Dermis blood vessel endothelial cell (primary cell): ENCODE measurements at places on chromosomes 2 and 18.
A peak's percentile ranks its signal among the peaks of the same experiment; 100 is the strongest.

DNA sequence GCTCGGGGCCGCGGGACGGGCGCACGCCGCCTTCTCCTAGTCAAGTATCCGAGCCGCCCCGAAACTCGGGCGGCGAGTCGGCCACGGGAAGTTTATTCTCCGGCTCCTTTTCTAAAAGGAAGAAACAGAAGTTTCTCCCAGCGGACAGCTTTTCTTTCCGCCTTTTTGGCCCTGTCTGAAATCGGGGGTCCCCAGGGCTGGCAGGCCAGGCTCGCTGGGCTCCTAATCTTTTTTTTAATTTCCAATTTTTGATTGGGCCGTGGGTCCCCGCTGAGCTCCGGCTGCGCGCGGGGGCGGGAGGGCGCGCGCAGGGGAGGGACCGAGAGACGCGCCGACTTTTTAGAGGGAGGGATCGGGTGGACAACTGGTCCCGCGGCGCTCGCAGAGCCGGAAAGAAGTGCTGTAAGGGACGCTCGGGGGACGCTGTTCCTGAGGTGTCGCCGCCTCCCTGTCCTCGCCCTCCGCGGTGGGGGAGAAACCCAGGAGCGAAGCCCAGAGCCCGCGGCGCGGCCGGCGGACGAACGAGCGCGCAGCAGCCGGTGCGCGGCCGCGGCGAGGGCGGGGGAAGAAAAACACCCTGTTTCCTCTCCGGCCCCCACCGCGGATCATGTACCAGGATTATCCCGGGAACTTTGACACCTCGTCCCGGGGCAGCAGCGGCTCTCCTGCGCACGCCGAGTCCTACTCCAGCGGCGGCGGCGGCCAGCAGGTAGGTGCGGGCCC lies 617 bp downstream of the FOSL2 start:
- peak; percentile 70 for DNase-seq

GRCh38 chr2:222592176-222592575 lies 63.7 kb downstream of the FARSB start:
- DNase-seq: no peak

DNA sequence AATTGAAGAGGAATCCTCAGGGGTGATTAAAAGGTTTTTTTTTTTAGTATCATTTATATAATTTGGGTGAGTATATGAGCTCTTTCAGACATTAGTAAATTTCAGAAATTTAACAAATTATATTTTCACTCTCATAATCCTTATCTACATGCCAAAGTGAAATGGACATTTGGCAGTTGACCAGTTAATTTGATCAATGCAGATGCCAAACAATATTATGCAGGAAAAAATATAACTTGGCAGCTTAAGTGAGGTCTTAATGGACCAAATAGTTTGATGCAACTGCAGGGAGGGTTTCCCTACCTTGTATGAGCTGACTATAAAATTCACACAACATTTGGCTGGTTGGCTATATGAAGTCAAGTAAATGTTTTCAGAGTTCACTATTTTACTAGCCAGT lies 185.2 kb downstream of the CCDC102B start:
- DNase-seq: no peak

GRCh38 chr2:1502891-1503304 lies 89.6 kb downstream of the TPO start:
- DNase-seq: no peak

- DNase-seq: no peak
These were observed 63.5 kb downstream of the CAVIN2 start for GRCh38 chr2:191783416-191783815.

DNA sequence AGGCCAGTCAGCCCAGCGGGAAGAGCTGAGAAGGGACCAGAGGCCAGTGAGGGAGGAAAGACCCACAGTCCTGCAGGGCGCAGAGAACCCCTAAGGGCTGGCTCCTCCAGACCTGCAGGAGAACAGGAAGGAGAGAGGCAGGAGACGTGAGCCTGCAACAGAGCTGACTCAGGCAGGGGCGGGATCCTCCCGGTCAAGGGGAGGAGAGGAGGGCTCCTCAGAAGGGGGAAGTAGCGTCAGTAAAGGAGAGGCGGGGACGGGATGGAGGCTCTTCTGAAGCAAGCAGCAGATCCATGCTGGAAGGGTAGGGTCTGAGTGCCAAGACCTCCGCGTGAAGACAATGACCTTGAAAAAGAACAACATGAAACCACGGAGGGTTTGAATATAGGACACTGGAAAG lies 50.8 kb downstream of the TRABD2A start:
- DNase-seq: peak; percentile 4

DNA sequence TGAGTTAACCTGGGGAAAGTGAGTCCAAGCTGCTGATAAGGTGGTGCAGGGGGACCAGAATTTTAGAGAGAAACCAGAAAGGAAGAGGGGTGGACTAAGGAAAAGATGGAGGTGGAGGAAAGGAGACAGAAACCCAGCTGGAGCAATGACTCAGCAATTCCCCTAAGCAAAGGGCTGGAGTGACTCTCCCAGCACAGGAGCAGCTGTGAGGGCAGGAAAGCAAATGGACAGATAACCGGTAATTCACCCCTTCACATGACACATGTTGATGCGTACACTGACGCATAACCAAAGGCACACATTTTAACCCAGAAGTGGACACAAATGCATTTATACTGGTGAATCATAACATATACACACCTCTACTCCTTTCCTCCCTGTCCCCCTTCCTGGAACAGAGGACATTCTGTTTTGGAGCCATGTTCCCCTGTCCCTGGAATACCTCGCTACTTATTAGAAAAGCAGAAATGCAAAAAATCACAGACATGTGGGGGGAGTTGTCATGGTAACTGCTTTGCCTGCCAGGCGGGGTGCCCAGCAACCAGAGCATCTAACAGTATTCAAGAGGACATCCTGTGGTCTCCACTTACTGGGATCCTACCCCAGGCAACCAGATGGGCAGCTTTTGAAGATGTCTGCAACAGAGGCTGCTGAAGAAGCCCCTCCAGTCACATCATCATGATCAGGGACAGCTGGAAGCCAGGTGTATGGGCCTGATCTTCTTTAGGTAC lies 4.7 kb downstream of the CDK5R2 start:
- DNase-seq: no peak

DNA sequence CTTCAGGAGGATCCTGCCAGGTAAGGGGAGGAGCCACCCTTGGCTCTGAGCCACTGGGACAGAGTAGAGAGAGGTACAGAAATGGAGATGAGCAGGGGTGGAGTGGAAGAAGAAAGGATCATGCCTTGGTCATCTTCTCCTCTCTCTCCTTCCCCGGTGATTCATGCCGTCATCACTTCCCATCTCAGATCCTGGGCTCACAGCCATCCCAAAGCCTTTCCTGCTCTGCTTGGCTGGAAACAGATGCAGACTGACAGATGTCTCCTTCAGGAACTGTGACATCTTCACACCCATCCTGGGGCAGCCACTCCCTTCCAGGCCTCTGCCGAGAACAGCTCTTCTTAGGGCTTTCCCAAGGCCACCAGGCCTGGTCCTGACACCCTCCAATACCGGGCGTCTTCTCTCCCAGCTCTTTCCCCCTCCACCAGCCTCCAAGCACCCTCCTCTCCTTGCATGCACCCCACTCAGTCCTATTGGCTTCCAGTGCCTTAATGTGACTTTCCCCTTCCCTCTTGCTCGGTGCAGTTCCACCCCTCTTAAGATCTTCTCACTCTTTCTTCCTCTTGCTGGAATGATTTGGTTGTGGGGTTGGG lies 58.3 kb upstream of the TNP1 start:
- peak; percentile 28 for DNase-seq

- DNase-seq: no peak
These were observed 31.7 kb upstream of the SIX3 start for GRCh38 chr2:44909831-44910230.

- DNase-seq: no peak
These were observed 40.0 kb downstream of the NPPC start for GRCh38 chr2:231886071-231886681.

- no peak for DNase-seq
These were observed 29.0 kb downstream of the PRKCE start for GRCh38 chr2:45680351-45680967.

GRCh38 chr18:44759925-44760342 lies 79.2 kb downstream of the SETBP1 start:
- DNase-seq: no peak

DNA sequence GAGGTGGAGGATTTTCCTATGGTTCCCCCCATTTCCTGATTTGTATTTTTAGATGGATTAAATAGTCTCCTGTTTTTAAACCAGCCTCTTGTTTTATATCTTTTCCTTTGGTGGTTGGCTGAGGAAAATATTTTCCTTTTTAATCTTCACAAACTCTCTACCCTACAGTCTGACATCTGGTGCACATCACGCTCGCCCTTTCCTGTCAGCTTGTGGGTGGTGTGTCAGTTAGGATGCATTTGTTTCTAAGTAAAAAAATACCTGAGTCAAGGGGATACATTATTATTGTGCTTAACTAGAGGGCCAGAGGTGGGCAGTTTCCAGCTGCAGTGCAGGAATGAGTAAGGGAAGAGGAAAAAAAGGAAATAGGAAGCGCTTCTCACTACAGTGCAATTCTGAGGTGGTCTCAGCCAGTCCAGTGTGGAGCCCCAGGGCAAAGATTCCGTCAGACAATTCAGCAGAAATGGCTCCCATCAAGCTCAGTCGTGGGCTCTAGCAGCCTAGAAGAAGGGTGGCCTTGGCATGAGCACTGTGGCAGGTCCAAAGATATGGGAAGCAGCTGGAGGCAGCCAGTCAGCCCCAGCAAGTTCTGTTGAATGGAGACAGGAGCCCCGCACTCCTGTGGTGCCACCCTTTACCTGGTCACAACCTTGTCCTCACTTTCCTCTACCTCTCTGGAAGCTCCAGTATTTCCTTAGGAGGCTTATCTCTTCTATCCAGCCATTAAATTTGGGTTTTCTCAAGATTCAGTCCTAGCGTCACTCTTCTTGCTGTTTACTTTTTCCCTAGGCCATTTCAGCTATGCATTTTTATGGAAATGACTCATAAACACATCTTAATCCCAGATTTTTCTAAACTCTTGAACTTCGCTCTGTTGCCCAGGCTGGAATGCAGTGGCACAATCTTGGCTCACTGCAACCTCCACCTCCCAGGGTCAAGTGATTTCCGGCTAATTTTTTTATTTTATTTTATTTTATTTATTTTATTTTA lies 18.5 kb downstream of the SFTPB start:
- peak; percentile 46 for DNase-seq

DNA sequence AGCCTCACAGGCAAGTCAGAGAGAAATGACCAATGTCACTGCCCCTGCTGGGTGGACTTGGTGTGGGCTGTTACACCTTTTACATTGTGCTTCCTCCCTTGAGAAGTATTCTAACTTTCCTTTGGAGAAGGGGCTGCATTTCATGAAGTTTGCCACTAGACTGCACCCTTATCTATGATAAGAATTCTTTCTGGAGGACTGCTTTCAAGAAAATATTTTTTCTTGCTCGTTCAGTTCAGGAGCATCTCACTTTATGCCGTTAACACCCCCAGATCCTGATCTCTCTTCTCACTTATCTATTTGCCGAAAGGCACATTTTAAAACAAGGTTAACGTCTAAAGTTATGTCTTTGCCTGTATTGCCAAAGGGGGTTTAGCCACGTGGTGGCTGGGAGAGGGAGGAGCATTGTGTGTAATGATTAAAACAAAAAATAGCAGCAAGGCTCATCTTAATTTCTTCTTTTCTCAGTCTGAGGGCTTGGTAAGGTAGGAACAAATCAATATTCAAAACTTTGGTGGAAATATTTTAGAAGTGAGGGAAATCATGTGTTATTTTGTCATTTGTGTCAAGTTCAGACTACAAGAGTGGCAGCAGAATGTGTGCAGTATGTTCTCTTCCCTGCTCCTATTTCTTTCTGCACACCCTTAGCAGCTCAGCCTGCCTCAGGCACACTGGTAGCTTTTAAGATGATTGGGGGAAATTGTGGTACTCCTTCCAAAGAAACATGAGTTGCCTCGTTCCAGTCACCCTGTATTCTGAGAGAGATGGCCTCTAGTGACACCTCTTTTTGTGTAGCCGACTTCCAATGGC lies 1.6 kb upstream of the IGFBP5 start:
- DNase-seq: peak; percentile 41

- no peak for DNase-seq
These were observed 34.2 kb downstream of the MRPS9 start for GRCh38 chr2:105072039-105072438.

GRCh38 chr2:73285159-73285739 lies 971 bp upstream of the FBXO41 start:
- DNase-seq: no peak

DNA sequence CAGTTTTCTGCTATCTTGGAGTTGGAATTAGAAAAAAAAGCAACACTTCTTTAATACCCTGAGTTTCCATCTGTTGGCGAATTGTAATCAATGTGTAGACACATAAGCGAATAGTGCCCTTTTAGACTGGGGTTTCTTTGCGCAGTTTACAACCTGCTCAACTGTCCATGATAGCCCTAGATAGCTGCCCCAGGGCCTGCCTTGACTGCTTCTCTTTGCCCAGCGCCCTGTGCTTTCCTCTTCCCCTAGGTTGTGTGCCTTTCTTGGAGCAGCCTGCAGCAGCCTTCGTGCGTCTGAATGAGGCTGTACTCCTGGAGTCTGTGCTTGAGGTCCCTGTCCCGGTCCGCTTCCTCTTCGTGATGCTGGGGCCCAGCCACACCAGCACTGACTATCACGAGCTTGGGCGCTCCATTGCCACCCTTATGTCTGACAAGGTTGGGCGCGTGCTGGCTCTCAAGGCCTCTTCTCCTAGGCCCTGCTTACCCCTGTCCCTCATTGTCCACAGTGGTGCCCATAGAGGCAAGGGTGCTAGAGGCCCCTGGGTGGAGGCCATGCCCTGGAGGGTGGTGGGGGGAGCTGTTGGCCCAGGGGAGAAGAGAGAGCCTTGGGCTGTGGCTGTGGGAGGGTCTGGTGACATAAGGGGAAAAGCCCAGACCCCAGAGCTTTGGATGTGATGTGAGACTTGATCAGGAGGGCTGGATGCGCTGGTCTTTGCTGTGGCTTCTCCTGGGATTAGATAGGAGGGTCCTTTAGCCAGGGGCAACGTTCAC lies 6.9 kb downstream of the SLC4A3 start:
- DNase-seq: no peak

DNA sequence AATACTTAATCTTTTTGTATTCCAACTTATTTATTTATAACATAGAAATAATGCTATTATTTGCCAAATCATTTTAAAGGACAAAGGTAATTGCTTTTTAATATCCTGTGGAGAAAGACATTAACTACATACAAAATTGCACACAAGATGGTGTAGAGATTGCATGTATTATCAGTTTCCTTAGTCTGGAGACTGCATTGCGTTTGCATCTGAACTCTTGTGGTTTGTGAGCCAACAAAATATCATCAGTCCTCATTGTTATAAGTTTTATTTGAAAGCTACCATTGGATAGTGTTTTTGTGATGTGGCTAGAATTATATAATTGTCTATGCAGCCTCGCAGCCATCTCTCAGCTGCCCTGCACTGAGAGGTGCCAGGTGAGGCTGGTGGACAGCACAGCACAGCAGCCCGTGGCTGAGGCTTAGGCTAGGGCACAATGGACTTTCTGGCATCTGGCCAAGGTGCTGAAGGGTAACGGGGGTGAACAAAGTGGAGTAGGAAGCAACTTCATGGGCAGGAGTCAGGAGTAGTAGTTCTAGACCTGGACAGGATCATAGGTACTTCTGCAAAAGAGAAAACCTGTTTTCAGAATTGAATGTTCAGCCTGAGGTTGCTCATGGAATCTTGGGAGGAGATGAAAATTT lies 15.1 kb downstream of the RASGRP3 start:
- DNase-seq: peak; percentile 21
